ENCODE measurements at places on chromosomes 4 and X.

GRCh38 chr4:4289597-4289940 lies 385 bp downstream of the LYAR start:
- DNase-seq: no peak

- DNase-seq: no peak
Measured at GRCh38 chrX:42988700-42989099, 210.7 kb upstream of the PPP1R2C start.

DNA sequence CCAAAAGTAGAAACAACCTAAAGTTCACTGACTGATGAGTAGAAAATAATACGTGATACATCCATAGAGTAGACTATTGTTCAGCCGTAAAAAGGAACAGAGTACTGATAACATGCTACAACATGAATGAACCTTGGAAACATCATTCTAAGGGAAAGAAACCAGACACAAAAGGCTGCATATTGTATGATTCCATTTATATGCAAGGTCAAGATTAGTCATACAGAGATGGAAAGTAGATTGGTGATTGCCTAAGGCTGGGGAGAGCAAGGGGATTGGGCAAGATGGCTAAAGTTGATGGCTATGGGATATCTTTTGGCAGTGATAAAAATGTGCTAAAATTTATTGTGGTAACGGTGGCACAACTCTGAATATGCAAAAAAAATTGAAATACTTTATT lies 209.1 kb downstream of the RELL1 start:
- no peak for DNase-seq

- DNase-seq: no peak
Measured at GRCh38 chr4:73740353-73740778, at the start of gene CXCL8. CXCL8 (plus strand) TSS chr4:73740569; CDS start chr4:73740659, 90 bp downstream.

- DNase-seq: no peak
Measured at GRCh38 chr4:84218031-84218430, 281.1 kb downstream of the NKX6-1 start.
